ENCODE measurements at places on chromosomes 5 and 9.

- no peak for DNase-seq
Observed at GRCh38 chr5:53333160-53333559, 147.3 kb upstream of the FST start.

DNA sequence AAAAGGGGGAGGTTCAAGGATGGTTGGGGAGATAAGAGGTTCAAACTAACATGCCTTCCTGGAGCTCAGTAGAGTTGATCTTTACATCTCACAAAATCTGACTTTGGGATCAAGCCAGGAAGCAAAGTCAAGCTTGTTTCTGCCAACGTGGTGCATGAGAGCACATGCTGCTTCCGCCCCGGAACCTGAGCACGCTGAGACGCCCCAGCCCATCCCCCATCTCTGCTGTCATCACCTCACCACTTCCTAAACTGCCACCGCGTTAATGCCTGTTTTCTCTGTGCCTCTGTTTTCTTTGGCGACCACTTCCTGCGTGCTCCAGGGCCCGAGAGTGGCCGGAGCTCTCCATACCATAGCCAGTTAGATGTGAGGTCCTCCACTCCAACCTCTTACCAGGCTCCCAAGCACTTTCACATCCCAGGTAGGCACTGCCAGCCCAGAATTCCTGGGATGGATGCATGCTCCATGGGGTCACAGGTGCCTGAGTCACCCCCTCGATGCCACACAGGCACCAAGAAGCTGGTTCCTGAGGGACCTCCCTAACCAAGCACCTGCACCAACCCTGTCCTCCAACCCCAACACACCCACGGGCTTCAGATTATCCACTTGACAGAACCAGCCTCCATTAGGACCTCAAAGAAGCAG, 31.2 kb upstream of the AFAP1L1 start:
- no peak for DNase-seq

DNA sequence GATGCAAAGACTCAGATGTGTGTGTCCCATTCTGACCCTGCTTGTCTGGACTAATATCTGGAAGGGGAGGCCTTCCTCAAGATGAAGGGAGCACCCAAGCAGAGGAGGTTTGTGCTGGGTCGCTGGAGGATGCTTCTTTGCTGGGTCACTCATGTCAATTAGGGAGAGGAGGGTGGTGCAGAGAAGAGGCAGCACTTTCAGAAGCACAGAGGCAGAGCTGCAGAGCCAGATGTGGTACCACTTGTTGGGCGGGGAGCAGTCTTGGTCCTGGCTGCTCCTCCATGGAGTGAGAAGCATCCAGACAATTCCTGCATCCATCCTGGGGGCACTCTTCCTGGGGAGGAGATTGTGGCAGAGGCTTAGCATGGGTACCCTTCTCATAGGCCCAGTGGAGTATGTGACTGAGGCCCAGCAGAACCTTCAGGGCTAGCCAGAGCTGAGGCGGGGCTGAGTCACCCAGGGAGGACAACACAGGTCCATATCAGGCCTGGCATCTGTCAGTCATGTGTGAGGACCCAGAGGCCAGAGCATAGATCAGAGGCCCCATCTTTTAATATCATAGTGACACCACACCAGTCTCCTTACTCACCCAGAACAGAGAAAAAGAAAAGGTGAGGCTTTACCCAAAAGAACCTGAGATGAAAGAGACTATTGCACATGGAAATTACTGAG, 59.8 kb downstream of the TNFSF15 start:
- DNase-seq, result no peak

- no peak for DNase-seq
Observed at GRCh38 chr5:131959136-131959535, 13.7 kb upstream of the MEIKIN start.

- no peak for DNase-seq
Observed at GRCh38 chr5:10578869-10579268, 15.0 kb downstream of the ANKRD33B start.

GRCh38 chr5:42749020-42749419, 7.6 kb upstream of the CCDC152 start:
- DNase-seq, result no peak

DNA sequence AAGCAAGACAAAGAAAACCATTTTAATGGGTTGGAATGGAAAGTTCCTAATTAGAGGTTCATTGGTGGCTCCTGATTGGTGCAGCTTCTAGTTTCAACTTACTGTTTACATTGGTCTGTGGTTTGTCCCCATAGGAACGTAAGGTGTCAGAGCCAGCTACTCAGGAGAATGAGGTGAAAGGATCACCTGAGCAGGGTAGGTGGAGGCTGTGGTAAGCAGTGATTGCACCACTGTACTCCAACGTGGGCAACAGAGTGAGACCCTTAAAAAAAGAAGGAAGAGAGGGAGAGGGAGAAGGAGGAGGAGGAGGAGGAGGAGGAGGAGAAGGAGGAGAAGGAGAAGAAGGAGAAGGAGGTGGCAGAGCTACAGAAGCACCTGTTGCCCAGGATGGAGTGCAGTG, 30.4 kb downstream of the KCNIP1 start:
- no peak for DNase-seq
